Cortex of kidney (tissue), 1 donor: ENCODE measurements at places on chromosomes 6 and 20.

DNA sequence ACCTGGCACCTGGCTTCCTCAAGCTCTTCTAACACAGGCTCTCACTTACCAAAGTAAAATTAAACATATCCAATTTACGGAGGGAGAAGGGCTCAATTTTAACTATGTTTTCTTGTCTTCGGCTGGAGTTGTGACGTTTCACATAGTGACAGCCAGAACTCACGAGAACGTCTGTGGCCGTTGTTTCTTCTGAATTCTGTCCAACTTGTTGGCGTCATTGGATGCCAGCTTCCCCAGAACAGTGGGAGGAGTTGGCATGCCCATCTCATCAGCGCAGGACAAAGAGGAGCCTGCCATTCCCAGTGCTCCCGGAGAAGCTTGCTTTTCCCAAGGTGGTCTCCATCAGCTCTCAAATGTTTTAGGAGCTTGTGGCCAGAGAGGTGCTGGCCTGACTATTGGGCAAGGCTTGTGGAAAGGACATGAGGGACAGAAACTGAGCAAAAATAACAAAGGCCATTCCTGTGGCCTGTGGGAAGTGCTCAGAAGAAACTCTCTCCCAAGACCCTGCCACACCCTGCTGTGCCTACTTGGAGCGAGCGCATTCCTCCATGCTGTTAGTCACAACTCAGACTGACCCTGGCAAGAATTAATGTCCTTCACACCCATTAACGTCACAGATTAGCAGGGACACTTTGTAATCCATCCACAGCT, 265.4 kb upstream of the CDH4 start:
- DNase-seq: no peak

DNA sequence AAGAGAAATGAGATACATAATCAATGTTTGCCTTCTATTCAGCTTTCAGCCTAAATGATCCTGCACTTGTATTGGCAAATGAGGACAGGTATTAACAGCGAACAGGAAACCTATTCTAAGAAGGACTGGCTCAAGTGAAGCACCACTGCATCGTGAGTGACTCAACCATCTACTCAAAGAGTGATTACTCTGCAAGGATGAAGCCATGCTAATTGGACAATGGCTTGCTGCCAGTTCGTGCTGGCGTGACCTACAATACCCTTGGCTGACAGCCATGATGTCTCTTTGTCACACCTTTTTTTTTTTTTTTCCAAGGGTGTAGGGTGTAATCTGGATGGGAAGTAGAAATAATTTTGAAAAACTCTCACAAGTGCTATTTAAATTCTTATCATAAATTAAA, 104.9 kb downstream of the GJA10 start:
- no peak for DNase-seq

DNA sequence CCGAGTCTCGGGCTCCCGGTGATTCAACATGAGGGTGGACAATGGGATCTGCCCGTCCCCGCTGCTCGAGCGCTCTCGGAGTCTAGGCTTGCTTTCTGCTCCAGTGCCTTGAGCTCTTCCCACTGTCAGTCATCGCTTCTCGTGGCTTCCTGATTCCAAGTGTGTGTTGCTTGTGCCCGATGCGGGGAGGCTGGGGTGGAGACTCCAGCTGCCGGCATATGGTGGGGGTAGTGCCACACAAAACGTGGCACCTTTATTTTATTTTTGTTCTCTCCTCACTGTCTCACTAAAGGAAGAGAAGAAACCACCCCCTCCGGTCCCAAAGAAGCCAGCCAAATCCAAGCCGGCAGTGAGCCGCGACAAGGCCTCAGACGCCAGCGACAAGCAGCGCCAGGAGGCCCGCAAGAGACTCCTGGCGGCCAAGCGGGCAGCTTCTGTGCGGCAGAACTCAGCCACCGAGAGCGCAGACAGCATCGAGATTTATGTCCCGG, 14.8 kb upstream of the MYL9 start:
- DNase-seq: no peak

DNA sequence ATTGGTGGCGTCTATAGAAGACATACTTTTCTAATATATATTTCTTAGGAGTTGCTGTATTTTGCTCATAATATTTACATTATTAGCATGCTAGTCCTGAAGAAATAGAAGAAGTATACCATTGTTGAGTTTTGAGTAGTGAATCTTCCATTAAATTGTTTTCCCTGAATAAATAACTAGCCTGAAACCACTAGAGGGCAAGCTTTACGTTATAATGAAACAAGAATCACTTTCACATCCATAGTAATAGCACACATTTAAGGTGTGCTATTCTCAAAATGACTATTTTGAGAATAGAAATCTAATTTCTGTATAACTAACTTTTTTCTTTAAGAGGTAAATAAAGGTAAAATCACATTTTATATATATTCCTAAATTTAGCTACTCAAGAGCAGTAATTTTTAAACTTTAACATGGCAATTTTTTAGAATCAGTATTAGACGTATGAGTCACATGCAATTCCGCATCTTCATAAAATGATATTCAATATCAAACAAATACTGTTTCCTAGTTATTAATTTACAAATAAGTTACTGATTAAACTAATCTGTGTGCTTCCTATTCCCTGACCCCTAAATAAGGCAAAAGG, 213.2 kb upstream of the MANEA start:
- DNase-seq: no peak

DNA sequence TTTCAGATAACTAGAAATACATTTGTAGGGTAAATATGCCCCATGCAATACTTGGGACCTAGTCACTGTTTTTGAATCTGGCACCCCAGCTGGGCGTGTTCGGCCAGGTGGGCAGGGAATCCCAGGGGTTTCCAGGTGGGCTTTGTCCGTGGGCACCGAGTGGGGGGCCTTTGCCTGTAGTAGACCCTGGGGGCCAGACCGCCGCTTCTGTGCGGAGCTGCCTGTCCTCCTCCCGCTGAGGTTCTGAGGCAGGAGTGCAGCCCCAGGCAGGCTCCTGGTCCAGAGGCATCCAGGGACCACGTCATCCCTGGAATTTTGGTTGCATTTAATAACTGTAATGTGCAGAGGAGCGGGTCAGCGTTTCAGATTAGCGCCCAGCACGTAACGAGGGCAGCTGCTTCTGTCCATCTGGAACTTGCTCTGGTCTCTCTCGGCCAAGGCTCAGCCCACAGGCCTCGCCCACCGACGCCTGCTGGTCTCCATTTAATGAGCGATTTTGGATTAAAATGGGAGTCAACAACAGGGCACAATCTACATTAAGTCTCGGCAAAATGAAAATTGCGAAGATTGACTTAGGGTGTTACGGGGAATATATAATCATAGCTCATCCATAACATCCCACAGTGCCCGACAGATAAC, 12.8 kb downstream of the BHLHE23 start:
- no peak for DNase-seq

GRCh38 chr20:57199656-57200405, 66.6 kb downstream of the BMP7 start:
- no peak for DNase-seq

GRCh38 chr6:130425537-130425936, 59.7 kb downstream of the TMEM200A start:
- DNase-seq: no peak

DNA sequence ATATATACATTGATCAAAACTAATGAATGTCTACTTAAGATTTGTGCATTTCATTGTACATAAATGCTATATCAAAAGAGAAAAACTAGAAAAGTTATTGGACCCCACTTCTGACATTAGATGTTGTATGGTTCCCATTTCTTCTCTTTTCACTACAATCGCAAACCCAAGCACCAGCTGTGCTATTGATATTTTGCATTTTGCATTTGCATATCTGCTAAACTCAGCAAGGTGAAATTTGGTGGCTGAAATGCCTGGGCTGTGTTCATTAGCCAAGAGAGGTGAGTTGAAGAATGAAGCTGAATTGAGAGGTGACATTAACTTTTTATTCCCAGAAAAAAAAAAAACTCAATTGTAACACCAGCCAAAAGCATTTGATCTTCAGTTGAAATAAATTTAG, 232.1 kb upstream of the TENT5A start:
- no peak for DNase-seq

GRCh38 chr6:17907406-17908229, 79.8 kb downstream of the KIF13A start:
- DNase-seq: no peak

GRCh38 chr6:118202517-118202916, 295.5 kb downstream of the SLC35F1 start:
- no peak for DNase-seq
